ENCODE measurements at places on chromosomes 2 and 18. TPM values are rescaled to one million over a fixed set of nuclear protein-coding genes. Genes with fewer than 3 reads are reported as not detected.

Gene PMAIP1
- total RNA-seq: not detected

Gene CYP27C1
- total RNA-seq: 0.87 TPM

DNA sequence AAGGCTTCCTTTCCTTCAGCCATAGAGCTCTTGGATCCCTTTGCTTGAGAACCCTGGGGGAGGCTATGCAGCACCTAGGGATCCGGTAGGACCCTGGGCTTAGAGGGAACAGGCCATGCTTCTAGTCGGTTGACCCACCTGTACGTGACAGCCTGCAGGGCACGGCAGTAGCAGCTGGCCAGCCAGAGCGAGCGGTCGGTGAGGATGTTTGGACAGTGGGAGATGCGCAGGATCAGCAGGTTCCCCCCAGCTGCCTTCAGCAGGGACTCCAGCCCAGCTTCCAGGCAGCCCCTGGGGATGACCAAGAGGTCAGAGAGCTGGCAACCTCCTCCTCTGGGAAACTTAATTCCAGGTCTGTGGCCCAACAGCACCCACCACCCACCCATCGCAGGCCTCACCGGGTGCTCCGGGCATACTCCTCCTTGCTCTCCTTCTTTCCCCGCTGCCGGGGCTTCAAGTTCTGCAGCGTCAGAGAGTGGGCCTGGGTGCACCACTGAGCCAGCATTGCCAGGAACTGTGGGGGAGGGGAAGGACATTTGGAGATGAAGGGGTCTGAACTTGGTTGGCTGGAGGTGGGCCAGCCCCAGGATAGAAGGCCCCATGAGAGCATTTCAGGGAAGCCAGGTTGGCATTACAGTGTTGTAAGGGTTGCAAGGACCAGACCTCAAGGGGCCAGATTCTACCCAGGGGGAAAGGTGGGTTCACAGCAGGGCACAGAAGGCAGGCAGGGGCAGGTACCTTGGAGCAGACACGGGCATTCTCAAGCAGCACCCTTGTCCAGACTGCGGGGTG lies 20.5 kb downstream of the FBXO41 start:
- no peak overlapping the region for H3K4me3 ChIP-seq
- H3K27ac ChIP-seq: no peak overlapping the region
- H3K27me3 ChIP-seq: peaks cover 26% of the 10 kb centered on the region

GRCh38 chr18:74517236-74517630 lies 17.1 kb upstream of the CNDP1 start:
- no peaks in the 10 kb centered on the region for H3K4me1 ChIP-seq
- no peak overlapping the region for H3K4me3 ChIP-seq
- H3K27ac ChIP-seq: no peak overlapping the region
- no peak for DNase-seq

DNA sequence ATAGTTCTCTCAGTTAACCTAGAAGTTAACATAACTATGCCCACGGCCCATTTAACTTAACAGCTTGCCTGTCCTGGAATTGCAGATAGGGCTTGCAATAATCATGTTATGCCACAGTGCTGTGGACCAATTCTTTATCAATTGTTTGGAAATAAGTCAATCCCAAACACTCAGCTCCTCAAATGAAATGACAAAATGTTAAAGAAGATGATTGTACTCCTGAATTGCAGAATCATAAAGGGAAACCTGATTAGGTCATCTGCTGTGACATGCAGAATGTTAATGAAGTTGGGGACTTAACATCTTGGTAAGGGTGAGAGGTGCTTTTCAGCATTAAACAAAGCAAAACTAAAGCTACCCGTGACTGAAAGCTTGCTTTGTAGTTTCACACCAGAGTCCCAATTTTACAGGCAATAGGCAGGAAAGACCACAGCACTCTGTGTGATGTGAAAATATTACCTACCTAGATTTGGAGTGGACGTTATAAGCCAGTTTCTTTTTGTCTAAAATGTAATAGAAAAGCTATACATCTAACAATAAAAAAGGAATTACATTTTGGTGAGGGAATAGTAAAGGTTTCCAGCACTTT lies 364.0 kb downstream of the GPD2 start:
- H3K4me3 ChIP-seq: no peak overlapping the region
- no peaks in the 10 kb centered on the region for H3K36me3 ChIP-seq
- H3K27me3 ChIP-seq: no peaks in the 10 kb centered on the region
- no peak overlapping the region for H3K27ac ChIP-seq
- no peak for DNase-seq
- H3K4me1 ChIP-seq: no peaks in the 10 kb centered on the region

DNA sequence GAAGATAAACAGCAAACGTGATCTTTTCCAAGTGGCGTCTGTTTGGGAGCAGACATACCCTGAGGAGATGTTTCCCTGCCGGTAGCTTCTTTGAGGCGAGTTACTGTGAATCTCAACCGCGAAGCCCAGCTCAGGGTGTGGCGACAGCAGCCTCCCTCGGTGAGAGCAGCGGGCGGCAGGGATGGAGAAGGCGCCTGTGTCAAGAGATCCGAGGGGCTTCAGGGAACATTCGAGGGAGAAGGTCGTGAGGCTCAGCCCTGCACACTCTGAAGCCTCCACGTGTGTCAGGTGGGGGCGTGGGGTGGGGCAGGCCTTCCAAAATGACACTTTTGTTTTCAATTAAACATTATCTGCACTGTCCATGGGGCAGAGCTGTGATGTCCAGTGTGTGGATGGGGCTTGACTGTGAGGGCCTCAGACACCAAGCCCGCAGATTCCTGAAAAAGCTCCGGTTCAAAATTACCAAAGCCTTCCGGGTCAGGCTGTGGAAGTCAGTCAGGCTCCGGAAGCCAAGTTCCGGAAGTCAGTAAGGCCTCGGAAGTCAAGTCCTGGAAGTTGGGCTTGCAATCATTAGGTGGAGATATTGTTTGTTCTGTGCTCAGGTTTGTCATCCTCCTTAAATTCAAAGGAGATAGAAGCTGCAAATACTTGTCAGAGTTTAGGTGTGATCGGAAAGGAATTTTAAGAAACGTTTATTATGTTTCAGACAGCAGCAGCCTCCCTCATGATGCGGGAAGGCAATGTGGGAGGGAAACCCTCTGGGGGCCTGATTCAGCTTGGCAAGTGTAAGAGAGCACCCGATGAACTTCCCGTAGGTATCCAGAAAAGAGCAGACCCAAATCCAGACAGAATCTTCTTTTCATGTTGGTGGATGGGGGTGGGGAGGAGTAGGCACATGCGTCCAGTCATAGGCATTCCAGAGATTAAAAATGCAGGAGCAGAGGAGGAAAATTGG lies 20.7 kb downstream of the SMIM21 start:
- H3K27ac ChIP-seq: no peak overlapping the region
- no peaks in the 10 kb centered on the region for H3K36me3 ChIP-seq
- no peaks in the 10 kb centered on the region for H3K27me3 ChIP-seq
- H3K4me1 ChIP-seq: peaks cover 14% of the 10 kb centered on the region
- no peak for DNase-seq

- H3K36me3 ChIP-seq: peaks cover 32% of the 10 kb centered on the region
- H3K4me1 ChIP-seq: no peaks in the 10 kb centered on the region
- no peak overlapping the region for H3K4me3 ChIP-seq
- H3K27me3 ChIP-seq: no peaks in the 10 kb centered on the region
- no peak for DNase-seq
Measured at GRCh38 chr2:235868224-235868623, 300.0 kb downstream of the GBX2 start.

GRCh38 chr2:126935774-126936173 lies 37.1 kb downstream of the TEX51 start:
- DNase-seq: no peak
- H3K27me3 ChIP-seq: no peaks in the 10 kb centered on the region
- H3K27ac ChIP-seq: no peak overlapping the region
- no peaks in the 10 kb centered on the region for H3K4me1 ChIP-seq
- no peak overlapping the region for H3K4me3 ChIP-seq
- H3K36me3 ChIP-seq: no peaks in the 10 kb centered on the region

DNA sequence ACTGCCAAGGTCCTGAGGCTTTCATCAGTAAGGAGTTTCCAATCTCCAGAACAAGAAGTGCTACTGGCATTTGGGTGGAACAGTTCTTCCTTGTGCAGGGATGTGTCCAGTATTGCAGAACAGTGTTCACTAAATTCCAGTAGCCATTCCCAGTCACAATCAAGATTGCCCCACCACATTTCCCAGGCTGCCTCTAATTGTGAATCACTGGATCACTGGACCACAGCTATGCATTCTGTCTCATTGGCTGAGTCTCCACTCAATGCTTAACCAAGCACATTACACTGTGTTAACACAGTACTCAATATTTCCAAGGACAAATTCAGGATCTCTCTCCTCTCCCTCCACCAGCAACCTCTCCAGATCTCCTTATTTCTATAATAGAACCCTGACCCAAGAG lies 160.2 kb upstream of the CCDC150 start:
- DNase-seq: no peak
- H3K4me1 ChIP-seq: no peaks in the 10 kb centered on the region
- no peak overlapping the region for H3K4me3 ChIP-seq

GRCh38 chr2:199962203-199962602 lies 6.8 kb downstream of the MAIP1 start:
- no peak overlapping the region for H3K4me3 ChIP-seq
- H3K27ac ChIP-seq: no peak overlapping the region
- H3K27me3 ChIP-seq: no peaks in the 10 kb centered on the region

DNA sequence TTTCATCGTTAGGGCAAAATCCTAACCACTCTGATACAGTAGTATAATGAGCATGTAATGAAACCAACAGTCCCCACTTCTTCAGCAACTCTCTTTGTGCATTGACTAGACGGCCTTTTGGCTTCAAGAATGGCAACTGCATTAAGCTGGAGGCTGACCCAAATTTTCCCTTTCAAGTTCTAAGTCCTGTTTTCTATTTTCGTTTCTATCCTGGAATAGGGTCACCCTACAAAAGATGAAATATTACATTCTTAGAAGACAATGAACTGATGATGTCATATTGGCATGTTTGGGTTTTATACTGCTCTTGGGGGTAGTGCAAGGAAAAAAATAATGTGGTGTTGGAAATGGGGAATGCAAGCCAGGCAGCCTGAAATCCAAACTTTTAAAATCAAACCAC lies 254.4 kb downstream of the ETAA1 start:
- no peak for DNase-seq
- no peak overlapping the region for H3K27ac ChIP-seq
- H3K4me3 ChIP-seq: no peak overlapping the region
